ENCODE measurements at places on chromosomes 7 and 10. TPM values are rescaled to one million over a fixed set of nuclear protein-coding genes. Genes with fewer than 3 reads are reported as not detected.

The XRCC2 gene
- 3.6 TPM for total RNA-seq

DNA sequence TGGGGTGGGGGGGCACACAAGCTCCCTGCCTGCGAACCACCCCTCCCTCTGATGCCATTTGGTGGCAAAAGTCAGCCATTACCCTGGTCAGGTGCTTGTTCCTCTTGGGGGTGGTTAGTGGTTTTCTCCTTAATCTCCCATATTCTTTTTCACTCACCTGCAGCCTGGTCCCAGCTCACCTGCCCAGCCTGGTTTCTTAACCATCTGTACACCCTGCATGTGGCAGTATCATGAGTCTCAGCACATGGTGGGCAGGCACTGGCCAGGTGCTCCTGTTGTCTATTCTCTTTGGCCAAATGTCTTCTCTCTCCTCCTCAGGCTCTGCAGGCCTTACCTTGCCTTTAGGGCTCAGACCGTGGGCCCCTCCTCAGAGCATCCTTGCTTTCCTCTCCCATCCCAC is 30.5 kb downstream of the OGDH start:
- no peak for DNase-seq

The C7orf57 gene
- 0.10 TPM for total RNA-seq

GRCh38 chr7:55776196-55776595 is 86.4 kb downstream of the SEPTIN14 start:
- no peak for DNase-seq
